Temporal lobe (tissue), 4 donors: ENCODE measurements at places on chromosomes 7 and 10. TPM values are rescaled to one million over a fixed set of nuclear protein-coding genes. Genes with fewer than 3 reads are reported as not detected.

Gene LGI1
- 19.7 TPM for total RNA-seq

Gene CLRN3
- not detected for total RNA-seq

Gene TAS2R40
- total RNA-seq = not detected

Gene MYO3A
- total RNA-seq = 2.2 TPM
